Right renal pelvis (tissue), 4 donors: ENCODE measurements at places on chromosomes 7 and 10.

DNA sequence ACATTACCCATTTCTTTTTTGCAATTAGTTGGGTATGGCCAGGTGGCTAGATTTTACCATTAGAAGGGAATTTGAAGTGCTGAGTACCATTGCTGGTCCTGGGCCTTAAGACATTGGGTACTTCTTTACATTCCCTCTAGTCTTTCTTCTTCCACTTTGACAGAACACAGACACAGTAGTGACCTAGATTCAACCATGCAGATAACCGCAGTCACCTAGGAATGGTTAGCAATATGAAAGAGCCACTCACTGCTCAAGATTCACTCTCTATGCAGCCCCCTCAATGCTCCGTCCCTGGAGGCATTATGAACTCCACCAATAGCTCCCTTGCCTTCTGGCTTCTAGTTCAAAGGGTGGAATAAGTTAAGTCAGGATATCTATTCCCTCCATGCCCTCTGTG lies 16.2 kb upstream of the PON1 start:
- DNase-seq: no peak

DNA sequence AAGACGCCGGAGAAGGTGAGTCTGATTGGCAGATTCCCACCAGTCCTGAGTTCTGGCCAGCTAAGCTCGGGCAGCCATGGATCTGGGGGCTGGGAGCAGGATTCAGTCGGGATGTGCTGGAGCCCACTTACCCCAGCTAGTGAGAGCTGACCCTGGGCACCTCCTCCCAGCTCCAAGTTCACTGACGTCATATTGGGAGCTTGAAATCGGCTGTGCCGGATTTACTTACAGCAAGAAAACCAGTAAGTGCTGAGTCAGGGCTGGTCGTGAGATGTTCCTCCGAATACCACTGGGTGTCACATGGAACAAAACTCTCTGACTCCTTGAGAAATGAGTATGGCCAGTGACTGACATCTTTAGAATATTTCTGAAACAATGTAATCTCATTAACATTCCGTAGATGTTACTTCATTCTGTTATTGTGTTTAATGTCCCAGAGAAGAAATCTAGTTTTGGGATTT lies 621.2 kb downstream of the SDK1 start:
- DNase-seq: no peak

DNA sequence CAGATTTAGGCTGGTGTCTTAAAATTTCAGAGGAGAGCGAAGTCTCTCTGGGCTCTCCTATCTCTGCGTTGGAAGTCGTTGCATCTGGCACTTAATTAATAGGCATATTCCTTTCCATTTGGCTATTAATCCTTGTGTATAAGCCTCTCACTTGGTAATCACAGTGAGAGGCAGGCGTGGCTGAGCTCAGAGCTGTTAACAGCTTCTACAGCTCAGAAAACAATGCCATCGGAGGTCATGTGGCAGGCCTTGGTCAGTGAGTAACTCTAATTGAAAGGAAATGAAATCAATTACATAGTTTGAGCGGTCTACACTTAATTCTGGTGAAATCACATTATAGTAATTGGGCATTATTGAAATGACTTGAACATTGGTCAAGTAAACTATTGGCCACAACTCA lies 135.1 kb downstream of the DPY19L1 start:
- DNase-seq: no peak

- DNase-seq: no peak
Observed at GRCh38 chr7:158084555-158084954, 503.1 kb downstream of the PTPRN2 start.

DNA sequence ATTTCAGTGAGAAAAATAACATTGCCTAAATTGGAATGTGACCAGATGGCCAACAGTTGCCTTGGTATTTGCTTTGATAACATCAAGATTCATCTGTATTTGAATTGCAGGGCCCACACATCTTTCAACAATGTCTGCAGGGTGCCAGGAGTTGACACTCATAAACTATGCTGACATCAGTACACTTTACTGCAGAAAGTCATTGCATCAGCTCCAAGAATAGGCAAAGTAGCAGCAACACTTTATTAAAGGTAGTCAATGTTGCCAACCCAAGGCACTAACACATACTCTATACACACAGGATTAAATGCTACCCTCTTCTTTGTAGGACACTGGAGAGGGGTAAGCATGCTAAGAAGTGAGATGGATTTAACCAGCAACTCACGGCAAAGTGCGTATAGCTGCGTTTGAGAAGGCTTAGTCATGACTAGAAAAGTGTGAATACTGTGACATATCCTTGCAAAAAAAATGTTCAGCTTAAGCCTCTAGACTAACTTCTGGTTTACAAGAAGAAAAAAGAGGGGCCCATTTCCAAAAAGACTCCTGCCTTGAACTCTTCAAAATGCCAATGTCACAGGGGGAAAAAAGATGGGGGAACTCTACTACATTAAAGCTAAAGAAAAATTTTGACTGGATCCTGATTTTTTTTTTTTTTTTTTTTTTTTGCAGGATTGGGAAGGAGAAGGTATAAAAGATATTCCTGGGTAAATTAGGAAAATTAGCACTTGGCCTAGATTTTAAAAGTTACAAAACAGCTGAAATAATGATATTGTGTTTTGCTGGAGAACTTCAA lies 2.2 kb downstream of the BBIP1 start:
- DNase-seq: no peak

DNA sequence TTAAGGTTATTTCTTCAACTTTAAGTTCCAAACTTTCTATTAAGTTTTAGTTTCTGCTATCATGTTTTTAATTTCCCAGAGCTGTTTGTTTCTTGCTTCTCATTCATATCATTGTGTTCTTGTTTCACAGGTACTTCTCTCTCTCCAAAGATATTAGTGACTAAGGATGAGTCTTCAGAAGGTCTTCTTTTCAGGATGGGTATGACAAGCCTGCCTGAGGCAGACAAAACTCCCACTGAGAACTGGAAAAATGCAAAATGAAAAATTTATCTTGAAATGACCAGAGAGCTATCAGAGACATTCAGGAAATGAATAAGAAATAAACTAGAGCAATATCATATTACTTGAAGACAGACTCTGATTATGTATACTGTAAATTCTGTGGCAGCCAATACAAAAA lies 110.8 kb upstream of the EGFR start:
- no peak for DNase-seq

- no peak for DNase-seq
Observed at GRCh38 chr7:55476852-55477780, 95.2 kb downstream of the VOPP1 start.

- DNase-seq: no peak
Observed at GRCh38 chr7:136956232-136956631, 87.8 kb downstream of the CHRM2 start.

- no peak for DNase-seq
Observed at GRCh38 chr7:108293149-108293612, 163.0 kb upstream of the LAMB4 start.

DNA sequence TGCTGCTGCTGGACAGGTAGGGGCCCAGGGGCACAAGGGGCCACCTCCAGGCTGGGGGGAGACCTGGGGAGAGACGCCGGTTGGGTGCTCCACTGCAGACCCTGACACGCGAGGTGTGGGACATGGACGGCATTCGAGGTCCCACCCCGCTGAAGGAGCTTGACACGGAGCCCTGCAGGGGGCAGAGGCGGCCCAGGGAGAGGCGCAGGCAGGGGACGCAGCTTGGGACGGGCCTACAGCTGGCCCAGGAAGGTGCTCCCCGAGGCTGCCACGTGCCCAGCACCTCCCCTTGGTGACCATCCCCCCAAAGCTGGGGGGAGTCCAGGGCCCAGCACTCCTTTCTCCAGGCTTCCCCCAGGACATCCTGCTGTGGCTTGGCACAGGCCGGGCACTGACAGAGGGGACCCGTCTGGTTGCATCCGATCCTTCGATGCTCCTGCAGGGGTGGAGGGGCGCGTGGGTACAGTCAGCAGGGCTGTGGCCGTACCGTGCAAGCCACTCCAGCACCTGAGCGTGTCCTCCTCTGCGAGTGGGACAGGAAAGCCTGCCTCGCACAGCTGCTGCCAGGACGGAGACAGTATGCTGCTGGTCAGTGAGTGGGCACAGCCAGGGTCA lies 174.4 kb downstream of the ELFN1 start:
- no peak for DNase-seq

- no peak for DNase-seq
Observed at GRCh38 chr10:49187950-49188761, at the start of gene TMEM273. TSS of gene TMEM273 (minus strand) at chr10:49188391. CDS start at chr10:49188336, 55 bp downstream.

DNA sequence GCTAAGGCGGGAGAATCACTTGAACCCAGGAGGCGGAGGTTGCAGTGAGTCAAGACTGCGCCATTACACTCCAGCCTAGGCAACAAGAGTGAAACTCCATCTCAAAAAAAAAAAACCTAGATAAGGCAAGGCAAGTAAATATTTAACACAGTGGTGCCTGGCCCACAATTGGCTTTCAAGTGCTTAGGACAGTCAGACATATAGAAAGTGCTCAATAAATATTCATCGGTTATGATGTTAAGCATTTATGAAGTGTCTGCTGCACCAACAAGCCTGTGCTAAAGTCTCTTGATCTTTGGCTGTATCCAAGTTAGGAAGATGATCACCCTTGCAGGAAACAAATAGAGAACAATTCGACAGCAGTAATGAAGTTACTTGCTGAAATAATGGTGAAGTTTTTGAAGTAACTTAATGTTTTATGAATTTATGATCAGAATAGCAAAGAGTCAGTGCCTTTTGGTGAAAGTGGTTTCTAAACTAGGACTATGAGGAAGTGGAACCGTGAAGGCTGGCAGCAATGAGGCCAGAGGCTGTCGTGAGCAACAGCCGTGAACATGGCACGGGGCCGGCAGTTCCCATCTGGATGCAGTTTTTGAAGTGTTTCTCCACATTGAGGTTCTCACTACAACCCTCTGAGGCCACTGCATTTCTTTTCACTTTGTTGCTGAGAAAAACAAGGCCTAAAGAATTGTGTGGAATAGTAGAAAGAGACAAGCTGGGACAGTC lies 48.1 kb upstream of the GATA3 start:
- no peak for DNase-seq

GRCh38 chr7:142916508-142916907 lies 17.0 kb downstream of the TRPV5 start:
- DNase-seq: peak; percentile 25

DNA sequence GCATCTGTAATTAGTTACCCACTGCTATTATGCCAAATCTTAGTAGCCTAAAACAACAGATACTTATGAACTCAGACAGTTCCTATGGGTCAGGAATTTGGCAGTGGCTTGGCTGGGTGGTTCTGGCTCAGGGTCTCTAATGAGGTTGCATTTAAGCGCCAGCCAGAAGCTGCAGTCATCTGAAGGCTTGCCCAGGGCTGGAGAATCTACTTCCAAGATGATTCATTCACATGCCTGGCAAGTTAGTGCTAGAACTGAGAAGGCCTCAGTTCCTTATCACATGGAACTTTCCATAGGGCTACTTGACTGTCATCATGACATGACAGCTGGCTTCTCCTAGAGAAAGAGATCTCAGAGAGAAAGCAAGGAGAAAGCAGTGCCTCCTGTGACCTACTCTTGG lies 121.3 kb downstream of the AVL9 start:
- DNase-seq: no peak

- DNase-seq: no peak
Observed at GRCh38 chr10:103497161-103497915, 3.8 kb downstream of the NEURL1 start.
